ENCODE measurements at places on chromosomes 6 and 20.

- DNase-seq = no peak
Measured at GRCh38 chr20:61125546-61126180, 126.4 kb upstream of the CDH4 start.

DNA sequence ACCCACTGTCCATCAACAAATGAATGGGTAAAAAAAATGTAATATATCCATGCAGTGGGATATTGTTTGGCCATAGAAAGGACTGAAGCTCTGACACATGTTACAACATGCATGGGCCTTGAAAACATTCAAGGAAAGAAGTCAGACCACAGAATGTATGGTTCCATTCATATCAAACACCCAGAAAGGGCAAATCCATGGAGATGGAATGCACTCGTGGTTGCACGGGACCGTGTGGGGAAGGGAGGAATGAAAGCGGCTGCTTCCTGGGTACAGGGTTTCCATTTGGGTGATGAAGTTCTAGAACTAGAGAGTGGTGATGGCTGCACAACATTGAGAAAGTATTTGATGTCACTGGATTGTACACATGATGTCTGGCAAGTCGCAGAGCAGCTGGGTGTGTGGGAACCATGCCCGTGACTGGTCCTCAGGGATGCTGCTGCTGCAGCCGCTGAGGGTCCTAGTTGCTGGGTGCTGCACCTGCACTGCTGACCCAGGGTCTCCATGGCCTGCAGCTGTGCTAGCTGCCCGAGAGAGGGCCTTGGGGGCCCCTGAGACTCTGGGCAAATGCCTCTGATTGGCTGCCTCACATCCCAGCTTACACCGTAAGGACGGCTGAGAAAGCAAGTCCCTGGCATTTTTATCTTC is 220.3 kb downstream of the NRN1 start:
- DNase-seq = no peak

DNA sequence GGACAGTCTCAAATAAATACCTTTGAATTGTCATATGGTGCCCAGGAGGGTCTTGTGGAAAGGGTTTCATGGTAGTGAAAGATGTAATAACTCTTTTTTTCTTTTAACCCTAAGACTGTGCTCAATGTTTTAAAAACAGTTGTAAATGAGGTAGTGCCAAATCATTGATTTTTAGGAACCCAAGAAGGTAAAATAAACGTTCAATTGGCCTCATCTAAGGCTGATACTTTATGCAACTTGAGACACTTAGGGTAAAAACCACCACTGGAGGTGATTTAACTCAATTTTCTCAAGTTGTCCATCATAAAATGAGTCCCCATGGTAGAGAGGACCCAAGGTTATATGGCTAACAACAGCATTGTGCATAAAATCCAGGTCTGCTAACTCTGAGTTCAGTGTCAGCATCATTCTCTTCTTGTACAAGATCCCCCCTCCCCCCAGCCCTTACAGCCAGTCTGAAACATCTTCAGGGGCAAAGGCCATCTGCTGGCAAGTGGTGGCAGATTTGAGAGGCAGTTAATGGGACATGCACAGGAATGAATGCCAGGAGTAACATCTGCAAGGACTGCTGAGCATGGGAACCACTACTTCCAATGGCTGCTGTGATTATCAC is 244.4 kb downstream of the GMPR start:
- DNase-seq = no peak

GRCh38 chr20:40654876-40655275 is 34.2 kb downstream of the MAFB start:
- no peak for DNase-seq

DNA sequence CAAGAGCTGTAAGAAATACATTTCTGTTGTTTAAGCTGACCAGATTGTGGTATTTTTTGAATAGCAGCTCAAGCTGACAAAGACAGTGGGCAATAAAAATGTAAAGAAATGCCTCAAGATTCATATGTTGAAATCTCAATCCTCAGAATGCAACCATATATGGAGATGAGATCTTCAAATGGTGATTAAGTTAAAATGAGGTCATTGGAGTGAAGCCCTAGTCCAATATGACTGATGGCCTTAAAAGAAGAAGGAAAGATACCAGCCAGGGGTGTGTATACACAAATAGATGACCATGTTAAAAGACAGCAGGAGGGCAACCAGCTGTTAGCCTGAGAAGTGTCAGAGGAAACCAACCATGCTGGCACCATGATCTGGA is 7.1 kb upstream of the DDO start:
- DNase-seq = no peak

- DNase-seq = no peak
Measured at GRCh38 chr20:61810066-61810737, 255.5 kb downstream of the TAF4 start.

DNA sequence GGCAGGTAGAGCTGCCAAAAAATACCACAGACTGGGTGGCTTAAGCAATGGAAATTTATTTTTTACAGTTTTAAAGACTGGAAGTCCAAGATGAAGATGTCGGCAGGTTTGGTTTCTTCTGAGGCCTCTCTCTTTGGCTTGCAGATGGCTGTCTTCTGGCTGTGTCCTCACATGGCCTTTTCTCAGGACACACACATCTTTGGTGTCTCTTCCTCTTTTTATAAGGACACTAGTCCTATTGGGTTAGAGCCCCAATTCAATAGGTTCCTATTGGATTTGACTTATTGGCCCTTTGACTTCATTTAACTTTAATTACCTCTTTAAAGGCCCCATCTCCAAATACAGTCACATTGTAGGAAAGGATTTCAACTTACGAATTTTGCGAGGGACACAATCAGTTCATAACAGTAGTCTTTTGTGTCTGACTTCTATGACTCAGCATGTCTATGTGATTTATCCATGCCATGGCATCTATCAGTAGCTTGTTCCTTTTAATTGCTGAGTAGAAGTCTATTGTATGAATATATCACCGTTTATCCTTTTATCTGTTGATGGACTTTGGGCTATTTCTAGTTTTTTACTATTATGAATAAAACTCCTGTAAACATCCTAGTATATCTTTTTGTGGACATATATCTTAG is 11.0 kb upstream of the TCP11 start:
- peak; percentile 71 for DNase-seq
